Neural crest cell (in vitro differentiated cells): ENCODE measurements at places on chromosomes 3 and 15. TPM values are rescaled to one million over a fixed set of nuclear protein-coding genes. Genes with fewer than 3 reads are reported as not detected.
A peak's percentile ranks its signal among the peaks of the same experiment; 100 is the strongest.

DNA sequence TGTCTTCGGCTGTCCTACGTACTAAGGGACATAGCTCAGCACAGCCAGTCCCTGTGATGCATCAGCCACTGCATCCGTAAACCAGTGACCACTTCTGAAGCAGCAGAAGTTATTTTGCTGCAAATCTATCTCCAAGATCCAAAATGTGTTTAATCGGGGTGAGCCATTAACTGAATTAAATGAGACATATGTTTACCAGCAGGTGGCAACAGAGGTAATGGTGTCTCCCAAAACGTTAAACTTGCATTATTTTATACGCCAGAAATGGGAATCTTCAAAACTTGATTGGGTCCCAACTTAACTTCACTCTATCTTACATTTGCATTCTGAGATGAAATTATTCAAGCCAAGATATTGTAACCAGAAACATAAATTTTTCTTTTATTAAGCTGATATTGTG lies 75.3 kb upstream of the BOC start:
- no peak overlapping the region for H3K4me3 ChIP-seq
- H3K36me3 ChIP-seq: peaks cover 9% of the 10 kb centered on the region
- peaks cover 19% of the 10 kb centered on the region for H3K4me1 ChIP-seq
- H3K27ac ChIP-seq: no peak overlapping the region
- DNase-seq: no peak
- no peaks in the 10 kb centered on the region for H3K27me3 ChIP-seq

GRCh38 chr15:81161851-81162250 lies 27.8 kb downstream of the CFAP161 start:
- H3K4me3 ChIP-seq: no peak overlapping the region
- no peaks in the 10 kb centered on the region for H3K4me1 ChIP-seq
- DNase-seq: no peak
- no peaks in the 10 kb centered on the region for H3K36me3 ChIP-seq
- H3K27me3 ChIP-seq: no peaks in the 10 kb centered on the region

DNA sequence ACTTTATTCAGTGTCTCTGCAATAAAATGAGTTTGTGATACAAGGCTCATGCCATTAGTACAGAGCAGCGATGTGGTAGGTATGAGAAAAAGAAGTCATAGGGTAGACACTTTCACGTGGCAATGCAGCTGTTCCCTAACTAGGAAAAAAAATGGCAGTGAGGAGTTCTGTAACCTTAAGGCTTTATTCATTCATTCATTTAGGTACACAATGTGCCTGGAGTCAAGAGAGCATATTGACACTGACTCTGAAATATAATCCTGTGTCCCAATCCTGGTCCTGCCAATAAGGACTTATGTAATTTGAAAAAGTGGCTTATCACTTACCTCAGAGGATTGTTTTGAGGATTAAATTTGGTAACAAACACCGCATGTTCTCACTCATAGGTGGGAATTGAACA lies 173.0 kb upstream of the AZI2 start:
- H3K27ac ChIP-seq: no peak overlapping the region
- no peaks in the 10 kb centered on the region for H3K27me3 ChIP-seq
- no peaks in the 10 kb centered on the region for H3K4me1 ChIP-seq
- H3K4me3 ChIP-seq: no peak overlapping the region

DNA sequence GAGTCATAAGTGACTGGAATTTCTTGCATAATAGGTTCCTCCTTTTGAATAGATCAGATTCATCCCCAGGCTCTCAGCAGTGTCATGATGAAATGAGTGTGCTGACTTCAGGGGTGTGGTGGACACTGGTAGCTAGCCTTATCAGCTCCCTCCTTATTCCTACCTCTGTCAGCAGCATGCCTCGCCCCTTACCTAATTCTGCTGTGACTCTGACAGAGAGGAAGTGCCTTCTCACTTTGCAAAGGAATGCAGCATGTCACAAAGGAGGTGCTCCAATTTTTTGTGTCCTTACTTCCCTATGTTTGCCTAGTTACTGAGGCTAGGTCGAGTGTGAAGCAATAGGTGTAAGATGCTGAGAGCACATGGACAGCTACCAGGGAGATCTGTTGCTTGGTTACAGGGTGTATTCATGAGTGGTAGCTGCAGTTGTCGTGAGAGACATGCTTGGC lies 90.6 kb downstream of the TNFAIP8L3 start:
- H3K36me3 ChIP-seq: peaks cover 26% of the 10 kb centered on the region
- no peak for DNase-seq
- H3K27ac ChIP-seq: no peak overlapping the region
- H3K4me1 ChIP-seq: no peaks in the 10 kb centered on the region
- H3K4me3 ChIP-seq: no peak overlapping the region
- no peaks in the 10 kb centered on the region for H3K27me3 ChIP-seq

DNA sequence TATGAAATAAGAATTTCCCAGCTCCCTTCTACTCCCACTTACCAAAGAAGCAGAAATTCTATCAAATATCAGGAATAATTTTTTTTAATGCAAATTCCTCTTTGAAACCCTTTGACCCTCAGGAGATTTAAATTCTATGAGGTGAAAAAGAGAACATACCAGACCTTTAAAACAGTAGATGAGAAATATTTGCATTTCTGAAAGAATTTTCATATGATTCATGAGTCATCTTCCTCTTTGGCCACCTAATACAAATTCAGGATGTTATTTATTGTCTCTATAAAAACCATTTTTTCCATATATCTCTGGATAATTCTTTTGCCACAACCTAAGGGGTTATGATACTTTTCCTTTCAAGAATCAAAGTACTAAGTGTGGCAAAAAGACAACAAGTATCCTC lies 67.3 kb upstream of the ST3GAL6 start:
- no peak overlapping the region for H3K4me3 ChIP-seq
- no peak overlapping the region for H3K27ac ChIP-seq
- no peaks in the 10 kb centered on the region for H3K27me3 ChIP-seq
- peaks cover 4% of the 10 kb centered on the region for H3K4me1 ChIP-seq
- H3K36me3 ChIP-seq: no peaks in the 10 kb centered on the region

- DNase-seq: no peak
- H3K4me3 ChIP-seq: no peak overlapping the region
- H3K27ac ChIP-seq: no peak overlapping the region
- no peaks in the 10 kb centered on the region for H3K27me3 ChIP-seq
- H3K4me1 ChIP-seq: peaks cover 14% of the 10 kb centered on the region
These were observed 9.8 kb downstream of the NR2C2 start for GRCh38 chr3:14957153-14957552.

DNA sequence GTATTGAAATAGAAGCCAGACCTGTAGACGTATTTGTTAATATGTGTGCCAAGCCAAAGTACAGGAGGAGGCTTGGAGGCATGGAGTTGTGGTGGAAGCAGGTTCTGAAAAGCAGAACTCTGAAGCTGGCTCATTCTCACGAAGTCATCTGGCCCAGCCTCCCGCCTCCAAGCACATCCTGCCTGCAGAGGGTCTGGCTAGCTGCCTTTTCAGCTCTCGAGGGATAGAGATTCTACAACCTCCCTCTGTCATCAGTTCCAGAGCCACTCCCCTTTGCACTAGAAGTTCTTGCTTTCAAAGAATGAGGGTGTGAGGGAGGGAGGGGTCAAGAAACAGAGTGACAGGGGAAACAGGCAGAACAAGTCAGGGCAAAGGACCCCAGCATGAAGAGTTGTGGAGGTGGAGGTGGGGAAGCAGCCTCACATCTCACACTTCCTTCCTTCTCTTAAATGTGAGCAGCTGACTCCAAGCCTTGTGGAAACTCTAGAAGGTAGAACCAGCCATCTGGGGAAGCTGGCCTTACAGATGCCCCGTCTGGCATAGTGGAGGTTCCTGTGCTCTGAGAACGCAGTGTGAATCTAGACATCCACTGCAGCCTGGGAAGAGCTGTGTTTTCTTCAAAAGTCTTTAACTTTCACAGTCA lies 95.3 kb downstream of the SLC49A4 start:
- no peaks in the 10 kb centered on the region for H3K27me3 ChIP-seq
- no peak overlapping the region for H3K4me3 ChIP-seq
- no peak for DNase-seq
- no peak overlapping the region for H3K27ac ChIP-seq

DNA sequence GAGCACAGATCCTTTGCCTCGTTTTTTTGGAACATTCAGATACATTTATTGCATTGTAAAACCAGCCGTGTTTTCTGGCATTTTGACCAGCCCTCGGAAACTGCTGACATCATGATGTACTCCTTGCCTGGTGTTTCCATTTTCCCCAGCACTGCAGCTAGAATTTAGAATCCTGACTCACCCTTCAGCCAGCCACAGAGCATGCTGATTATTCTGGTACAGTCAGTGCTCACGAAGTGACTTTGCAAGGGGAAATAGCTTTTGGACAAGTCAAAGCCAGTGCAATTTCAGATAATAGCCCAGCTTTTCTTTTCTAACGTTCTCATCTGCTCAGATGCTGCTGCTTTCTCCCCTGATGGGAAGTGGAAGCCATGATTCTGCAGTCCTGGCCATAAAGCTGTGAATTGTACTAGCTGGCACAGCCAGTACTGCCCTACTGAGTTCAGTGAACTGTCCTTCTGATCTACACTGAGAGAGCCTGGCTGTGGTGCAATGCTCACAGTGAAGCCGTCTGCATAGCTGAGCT lies 12.1 kb upstream of the CNBP start:
- no peaks in the 10 kb centered on the region for H3K36me3 ChIP-seq
- no peaks in the 10 kb centered on the region for H3K27me3 ChIP-seq
- peak overlapping the region; percentile 2 for H3K27ac ChIP-seq
- no peak overlapping the region for H3K4me3 ChIP-seq
- no peaks in the 10 kb centered on the region for H3K4me1 ChIP-seq

- H3K4me3 ChIP-seq: no peak overlapping the region
- DNase-seq: no peak
- H3K4me1 ChIP-seq: peaks cover 10% of the 10 kb centered on the region
- no peaks in the 10 kb centered on the region for H3K36me3 ChIP-seq
- H3K27me3 ChIP-seq: no peaks in the 10 kb centered on the region
- H3K27ac ChIP-seq: no peak overlapping the region
These were observed 34.8 kb upstream of the RASA2 start for GRCh38 chr3:141452045-141452444.

Gene EPHB1
- total RNA-seq: 12.5 and 13.7 TPM in 2 replicates

Gene A4GNT
- not detected in 2 replicates for total RNA-seq
